ENCODE measurements at places on chromosomes 7 and 10.

DNA sequence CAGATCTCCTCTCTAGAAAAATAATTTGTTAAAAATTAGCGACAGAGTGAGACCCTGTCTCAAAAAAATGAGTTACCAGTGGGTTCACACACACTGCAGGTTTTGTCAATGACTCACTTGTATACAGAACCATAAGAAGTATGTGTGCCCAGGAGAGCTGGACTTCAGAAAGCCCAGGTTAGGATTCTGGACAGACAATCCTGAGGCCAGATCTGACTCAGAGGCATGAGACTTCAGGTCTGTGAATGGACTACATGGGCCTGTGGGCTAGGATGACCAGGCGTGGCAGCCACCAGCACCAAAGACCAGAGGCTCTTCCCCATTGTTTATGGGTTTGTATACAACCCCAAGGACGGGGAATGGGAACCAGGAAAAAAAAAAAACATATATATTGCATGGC is 9.3 kb upstream of the ZNF438 start:
- DNase-seq = no peak

DNA sequence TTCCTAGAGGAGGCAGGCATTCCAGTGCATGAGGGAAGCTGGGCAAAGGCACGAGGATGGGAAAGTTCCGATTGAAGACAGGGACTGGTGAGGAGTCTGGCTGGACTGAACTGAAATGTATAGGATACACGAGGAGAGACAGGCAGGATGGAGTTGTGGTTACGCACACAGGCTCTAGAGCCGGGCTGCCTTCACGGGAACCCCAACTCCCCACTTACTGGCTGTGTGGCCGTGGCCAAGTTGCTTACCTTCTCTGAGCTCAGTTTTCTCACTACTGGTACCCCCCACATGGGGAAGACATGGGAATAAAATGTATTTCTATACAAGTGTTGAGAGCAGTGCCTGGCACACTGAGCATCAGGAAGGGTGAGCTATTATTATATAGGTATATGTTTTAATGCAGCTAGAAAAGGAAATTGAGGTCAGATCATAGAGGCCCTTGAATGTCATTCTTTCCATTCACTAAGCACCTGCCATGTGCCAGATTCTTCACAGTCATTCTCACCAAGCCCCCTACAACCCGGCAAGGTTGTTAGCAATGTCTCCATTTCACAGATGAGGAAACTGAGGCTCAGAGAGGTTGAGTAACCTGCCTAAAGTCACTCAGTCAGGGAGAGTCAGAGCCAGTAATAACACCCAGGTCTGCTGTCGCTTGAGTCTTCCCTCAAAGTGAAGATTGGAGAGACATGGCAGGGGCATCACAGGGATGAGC is 9.7 kb downstream of the CHST3 start:
- no peak for DNase-seq

- no peak for DNase-seq
These were observed 20.7 kb downstream of the PLPP4 start for GRCh38 chr10:120477743-120478141.

- DNase-seq = no peak
These were observed 80.9 kb downstream of the NT5C2 start for GRCh38 chr10:103111918-103112877.

GRCh38 chr10:80136134-80136571 is 3.6 kb downstream of the PLAC9 start:
- no peak for DNase-seq

- no peak for DNase-seq
These were observed 23.4 kb upstream of the CASD1 start for GRCh38 chr7:94486216-94486615.

DNA sequence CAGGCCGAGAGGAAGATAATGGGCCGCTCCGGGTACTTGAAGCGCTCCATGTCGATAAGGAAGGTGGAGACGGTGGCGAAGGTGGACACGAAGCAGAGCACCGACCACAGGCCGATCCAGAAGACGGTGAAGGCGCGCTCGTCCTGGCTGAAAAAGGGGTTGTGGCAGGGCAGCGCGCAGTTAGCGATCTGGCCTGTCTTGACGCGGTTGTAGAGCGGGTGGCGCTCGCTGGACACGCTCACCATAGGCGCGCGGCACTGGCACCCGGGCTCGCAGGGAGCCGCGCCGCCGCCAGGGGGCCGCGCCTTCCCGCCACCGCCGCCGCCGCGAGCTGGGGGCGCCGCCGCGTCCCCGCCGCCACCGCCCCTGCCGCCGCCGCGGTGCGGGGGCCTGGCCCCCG is 1.6 kb downstream of the FZD8 start:
- DNase-seq = peak; percentile 80

GRCh38 chr7:72265071-72265904 is 146.8 kb downstream of the CALN1 start:
- DNase-seq = no peak

DNA sequence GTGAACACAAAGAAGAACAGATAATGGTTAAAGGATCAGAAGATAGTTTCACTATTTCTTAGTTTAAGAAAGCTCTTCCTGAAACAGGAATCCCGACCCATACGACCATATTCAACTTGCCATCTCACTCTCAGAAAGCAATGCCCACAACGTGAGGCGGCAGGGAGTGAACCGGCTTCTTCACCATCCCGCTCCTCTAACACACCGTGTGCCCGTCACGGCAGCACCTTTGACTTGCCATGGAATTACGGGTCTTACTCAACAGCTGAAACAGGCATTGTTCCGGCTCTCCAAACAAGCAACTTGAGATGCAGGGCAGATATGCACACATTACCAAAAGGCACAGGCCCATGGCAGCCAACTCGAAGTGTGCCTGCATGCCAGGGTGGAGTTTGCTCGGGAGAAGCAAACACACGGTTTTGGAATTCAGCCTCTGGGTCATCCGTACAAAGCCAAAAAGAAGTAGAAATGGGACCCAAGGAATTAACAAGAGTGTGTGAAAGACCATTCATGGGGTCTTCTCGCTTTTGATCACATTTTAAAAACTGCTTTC is 293.6 kb downstream of the DNAJB6 start:
- DNase-seq = no peak

DNA sequence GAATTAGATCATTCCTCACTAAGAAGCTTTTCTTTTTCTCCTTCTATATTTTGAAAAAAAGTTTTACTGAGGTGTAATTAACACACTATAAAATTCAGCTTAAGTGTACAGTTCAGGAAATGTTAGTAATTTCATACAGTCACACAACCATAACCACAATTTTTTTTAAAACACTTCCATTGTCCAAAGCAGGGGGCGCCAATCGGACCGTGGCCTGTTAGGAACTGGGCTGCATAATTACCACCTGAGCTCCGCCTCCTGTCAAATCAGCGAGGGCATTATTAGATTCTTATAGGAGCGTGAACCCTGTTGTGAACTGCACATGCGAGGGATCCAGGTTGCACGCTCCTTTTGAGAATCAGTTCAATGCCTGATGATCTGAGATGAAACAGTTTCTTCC is 427.1 kb downstream of the TFEC start:
- DNase-seq = no peak

GRCh38 chr10:49441488-49442476 is 45.9 kb upstream of the DRGX start:
- no peak for DNase-seq

DNA sequence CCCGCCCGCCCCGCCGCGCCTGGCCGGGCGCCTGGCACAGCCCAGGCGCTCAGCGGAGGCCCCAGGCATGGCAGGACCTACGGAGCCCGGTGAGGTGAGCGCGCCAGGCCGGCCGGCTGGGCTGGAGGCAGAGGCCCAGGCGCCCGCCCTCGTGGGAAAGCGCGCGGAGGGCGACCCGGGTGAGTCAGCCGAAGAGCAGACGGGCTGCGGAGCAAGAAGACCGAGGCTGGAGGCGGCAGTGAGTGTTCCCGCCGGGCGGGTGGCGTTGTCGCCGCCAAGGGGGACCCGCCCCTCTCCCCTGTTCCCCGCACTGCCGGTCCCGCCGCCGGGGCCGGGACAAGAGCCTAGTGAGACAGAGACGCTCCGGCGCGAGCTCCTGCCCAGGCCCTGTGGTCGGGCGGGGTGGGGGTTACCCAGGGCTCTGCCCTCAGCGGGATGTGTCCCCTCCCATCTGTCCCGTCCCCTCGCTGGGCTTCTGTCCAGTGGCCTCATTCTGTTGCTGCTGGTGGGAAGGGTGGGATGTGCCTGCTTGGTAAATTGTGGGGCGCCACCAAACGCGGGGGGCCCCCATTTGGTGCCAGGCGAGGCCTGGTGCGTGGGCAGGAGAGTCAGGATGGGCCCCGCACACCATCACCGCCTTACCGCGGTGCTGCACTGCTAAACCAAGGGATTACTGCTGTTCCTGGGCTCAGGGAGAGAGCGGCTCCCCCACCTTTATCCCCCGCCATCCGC is 17.0 kb upstream of the NODAL start:
- peak; percentile 73 for DNase-seq

GRCh38 chr7:104938741-104939390 is 75.1 kb upstream of the KMT2E start:
- no peak for DNase-seq

GRCh38 chr10:1102831-1103230 is 46.6 kb downstream of the WDR37 start:
- no peak for DNase-seq

DNA sequence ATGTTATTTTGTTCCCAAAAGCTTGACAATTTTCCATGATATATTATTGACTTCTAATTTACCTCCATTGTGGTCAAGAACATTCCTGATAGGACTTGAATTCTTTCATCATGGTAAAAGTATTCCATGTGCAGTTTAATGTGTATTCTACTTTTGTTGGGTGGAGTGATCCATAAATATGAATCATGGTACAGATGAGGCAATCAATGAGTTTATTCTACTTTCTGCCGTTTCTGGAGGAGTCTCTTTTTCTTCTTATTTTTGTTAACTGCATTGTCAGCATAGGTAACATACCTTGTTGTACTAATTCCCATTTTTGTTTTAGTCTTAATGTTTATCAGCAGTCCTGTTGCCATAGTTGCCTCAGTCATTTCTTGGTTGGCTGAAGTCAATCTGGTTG is 69.6 kb downstream of the SHOC2 start:
- no peak for DNase-seq

- no peak for DNase-seq
These were observed 34.6 kb upstream of the SLIT1 start for GRCh38 chr10:97220355-97220754.

- no peak for DNase-seq
These were observed 45.3 kb upstream of the RAPGEF5 start for GRCh38 chr7:22402250-22402649.

DNA sequence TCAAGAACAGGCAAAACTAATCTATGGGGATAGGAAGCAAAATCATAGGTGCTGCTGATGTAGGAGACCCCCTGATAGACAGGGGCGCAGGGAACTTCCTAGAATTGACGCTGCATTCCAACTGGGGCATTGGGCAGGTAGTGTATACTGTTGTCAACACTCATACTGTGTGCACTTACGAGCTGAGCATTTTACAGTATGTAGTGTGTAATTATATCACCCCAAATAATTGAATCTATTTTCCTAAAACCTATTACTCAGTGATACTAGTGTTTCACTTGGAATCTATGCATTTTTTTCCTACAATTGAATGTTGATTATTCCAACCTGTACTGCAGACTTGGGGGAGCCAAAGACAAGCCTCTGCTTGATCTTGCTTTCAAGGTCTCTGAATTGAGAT is 207.0 kb upstream of the PRKCQ start:
- DNase-seq = no peak

GRCh38 chr10:118057361-118057760 is 10.6 kb upstream of the RAB11FIP2 start:
- no peak for DNase-seq

- DNase-seq = peak; percentile 46
These were observed 20.7 kb upstream of the ZMIZ1 start for GRCh38 chr10:79047875-79048638.

GRCh38 chr7:40213291-40213690 is 78.5 kb downstream of the SUGCT start:
- no peak for DNase-seq

GRCh38 chr10:130244928-130245495 is 108.8 kb downstream of the GLRX3 start:
- DNase-seq = no peak

GRCh38 chr7:47026780-47027361 is 555.0 kb downstream of the TNS3 start:
- DNase-seq = no peak

- peak; percentile 34 for DNase-seq
These were observed 21.5 kb downstream of the GUSB start for GRCh38 chr7:65960351-65961074.

GRCh38 chr7:38565289-38565688 is 65.9 kb downstream of the AMPH start:
- DNase-seq = no peak

GRCh38 chr7:117901089-117901797 is 28.0 kb upstream of the CTTNBP2 start:
- DNase-seq = no peak

- DNase-seq = no peak
These were observed 383.8 kb upstream of the ZMIZ1 start for GRCh38 chr10:78684947-78685346.

DNA sequence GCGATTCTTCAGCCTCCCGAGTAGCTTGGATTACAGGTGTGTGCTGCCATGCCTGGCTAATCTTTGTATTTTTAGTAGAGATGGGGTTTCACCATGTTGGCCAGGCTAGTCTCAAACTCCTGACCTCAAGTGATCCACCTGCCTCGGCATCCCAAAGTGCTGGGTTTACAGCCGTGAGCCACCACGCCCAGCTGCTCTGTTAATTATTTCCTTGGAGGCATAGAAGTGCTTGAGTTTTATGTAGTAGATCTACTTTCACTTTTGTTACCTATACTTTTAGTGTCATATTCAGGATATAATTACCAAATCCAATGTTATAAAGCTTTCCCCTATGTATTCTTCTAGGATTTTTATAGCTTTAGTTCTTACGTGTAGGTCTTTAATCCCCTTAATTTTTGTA is 1093.0 kb downstream of the GATA3 start:
- no peak for DNase-seq

- DNase-seq = peak; percentile 74
These were observed 1.1 kb upstream of the HBP1 start for GRCh38 chr7:107167483-107168232.

DNA sequence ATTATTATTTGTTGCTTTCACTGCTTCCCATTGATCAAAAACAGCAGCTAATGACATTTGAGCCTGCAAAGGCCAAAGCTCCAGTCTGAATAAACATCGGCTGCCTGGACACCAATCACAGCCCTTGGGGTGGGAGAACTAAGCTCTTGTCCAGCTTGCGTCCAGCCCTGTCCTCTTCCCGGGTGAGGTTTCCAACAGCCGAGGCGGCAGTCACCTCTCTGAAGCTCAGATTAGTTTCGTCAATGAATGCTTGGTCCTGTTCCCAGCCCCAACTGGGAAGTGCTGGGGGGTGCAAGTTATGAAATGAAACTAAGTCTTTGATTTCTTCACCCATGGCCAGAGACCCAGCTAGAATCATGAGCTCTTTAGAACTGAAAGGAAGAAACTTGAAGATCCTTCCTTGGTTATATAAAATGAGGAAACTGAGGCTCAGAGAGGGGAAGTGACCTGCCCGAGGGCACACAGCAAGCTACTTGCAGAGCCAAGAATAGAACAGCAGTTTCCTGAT is 114.0 kb upstream of the TCF7L2 start:
- DNase-seq = peak; percentile 85

- peak; percentile 32 for DNase-seq
These were observed 32.3 kb downstream of the CHAT start for GRCh38 chr10:49645871-49646870.

Measured in right lobe of liver (tissue), 6 donors.